ENCODE measurements at places on chromosomes 5 and 9.
A peak's percentile ranks its signal among the peaks of the same experiment; 100 is the strongest.

DNA sequence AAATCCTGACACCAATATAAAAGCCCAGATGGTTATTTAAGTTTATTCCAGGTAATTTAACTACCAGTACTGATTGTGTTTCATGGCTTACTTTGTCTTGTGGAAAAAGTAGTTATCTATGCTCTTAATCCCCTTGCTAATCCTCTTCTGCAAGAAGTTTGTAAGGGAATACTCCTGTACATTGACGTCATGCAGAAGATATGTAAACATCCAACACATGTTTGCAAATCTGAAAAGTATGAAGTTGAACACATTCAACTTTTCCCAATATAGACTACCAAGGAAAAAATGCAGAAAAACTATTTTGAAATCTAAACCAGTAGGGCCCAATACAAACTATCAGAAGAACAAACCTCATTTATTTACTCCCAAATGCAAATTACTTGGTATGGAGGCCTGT, 56.3 kb upstream of the ELL2 start:
- no peak for DNase-seq

GRCh38 chr9:82021198-82021597, 32.6 kb downstream of the SPATA31D1 start:
- DNase-seq, result no peak

DNA sequence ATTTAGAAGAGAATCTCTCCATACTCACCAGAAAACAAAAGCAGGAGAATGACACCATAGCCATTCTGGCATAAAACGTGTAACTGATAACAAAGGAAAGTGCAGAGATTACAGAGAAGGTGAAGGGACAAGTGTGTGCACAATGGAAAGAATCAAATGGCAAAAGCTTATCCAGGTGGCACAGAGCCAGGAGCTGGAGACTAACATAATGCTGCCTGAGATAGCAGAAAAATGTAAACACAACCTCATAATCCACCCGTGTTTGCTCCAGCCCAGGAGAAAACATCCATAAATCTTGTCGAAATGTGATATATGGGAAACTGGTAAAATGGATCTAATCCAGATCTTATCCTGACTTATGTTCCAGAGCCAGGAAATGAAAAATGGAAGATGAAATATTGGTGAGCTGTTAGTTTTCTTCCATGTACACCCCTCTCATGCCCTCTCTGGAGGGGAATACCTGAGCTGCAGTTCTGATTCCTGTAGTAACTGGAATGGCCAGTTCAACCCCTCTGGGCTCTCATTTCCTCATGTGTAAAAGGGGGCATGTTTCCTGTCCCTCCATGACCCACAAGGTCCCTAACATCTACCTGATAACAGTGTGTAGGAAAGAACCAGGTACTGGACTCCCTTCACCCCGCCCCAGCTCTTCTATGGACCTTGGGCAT, 212.3 kb upstream of the DAPK1 start:
- DNase-seq, result no peak

GRCh38 chr9:124675261-124676158, 95.6 kb downstream of the NR6A1 start:
- DNase-seq, result no peak

DNA sequence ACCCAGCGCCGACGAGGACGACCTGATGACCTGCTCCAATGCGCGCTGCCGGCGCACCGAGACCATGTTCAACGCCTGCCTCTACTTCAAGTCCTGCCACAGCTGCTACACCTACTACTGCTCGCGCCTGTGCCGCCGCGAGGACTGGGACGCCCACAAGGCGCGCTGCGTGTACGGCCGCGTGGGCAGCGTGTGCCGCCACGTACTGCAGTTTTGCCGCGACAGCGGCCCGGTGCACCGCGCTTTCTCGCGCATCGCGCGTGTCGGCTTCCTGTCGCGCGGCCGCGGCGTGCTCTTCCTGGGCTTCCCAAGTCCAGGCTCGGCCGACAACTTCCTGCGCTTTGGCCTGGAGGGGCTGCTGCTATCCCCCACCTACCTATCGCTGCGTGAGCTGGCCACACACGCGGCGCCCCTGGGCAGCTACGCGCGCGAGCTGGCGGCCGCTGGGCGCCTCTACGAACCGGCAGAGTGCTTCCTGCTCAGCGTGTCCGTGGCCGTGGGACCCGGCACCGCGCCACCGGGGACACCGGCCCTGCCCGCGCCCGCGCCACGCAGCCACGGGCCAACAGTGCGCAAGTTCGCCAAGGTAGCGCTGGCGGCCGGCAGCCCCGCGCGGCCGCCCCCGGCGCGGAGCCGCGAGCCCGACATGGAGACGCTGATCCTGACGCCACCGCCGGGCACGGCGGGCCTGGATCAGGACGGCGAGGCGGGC, 2.7 kb upstream of the PHPT1 start:
- DNase-seq, result no peak

GRCh38 chr9:79237861-79238260, 333.9 kb upstream of the TLE4 start:
- DNase-seq, result no peak

DNA sequence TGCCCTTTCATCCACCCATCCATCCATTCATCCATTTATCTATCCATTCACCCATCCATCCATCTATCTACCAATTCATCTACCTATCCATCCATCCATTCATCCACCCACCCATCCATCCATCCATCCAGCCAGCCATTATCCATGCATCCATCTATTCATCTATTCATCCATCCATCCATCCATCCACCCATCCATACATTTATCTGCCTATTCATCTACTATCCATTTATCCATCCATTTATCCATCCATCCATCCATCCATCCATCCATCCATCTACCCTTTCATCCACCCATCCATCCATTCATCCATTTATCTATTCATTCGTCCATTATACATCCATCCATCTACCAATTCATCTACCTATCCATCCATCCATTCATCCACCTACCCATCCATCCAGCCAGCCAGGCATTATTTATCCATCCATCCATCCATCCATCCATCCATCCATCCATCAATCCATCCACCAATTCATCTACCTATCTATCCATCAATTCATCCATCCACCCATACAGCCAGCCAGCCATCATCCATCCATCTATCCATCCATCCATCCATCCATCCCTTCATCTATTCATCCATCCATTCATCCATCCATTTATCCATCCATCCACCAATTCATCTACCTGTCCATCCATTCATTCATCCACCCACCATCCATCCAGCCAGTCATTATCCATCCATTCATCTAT, 10.2 kb downstream of the COL27A1 start:
- no peak for DNase-seq

- no peak for DNase-seq
Measured at GRCh38 chr9:130633336-130634190, 30.8 kb upstream of the PRDM12 start.

GRCh38 chr9:121105531-121105930, 30.8 kb downstream of the CNTRL start:
- no peak for DNase-seq

GRCh38 chr9:132001567-132001966, 78.1 kb downstream of the MED27 start:
- no peak for DNase-seq

GRCh38 chr9:8686516-8686915, 886.9 kb upstream of the DMAC1 start:
- DNase-seq, result no peak

DNA sequence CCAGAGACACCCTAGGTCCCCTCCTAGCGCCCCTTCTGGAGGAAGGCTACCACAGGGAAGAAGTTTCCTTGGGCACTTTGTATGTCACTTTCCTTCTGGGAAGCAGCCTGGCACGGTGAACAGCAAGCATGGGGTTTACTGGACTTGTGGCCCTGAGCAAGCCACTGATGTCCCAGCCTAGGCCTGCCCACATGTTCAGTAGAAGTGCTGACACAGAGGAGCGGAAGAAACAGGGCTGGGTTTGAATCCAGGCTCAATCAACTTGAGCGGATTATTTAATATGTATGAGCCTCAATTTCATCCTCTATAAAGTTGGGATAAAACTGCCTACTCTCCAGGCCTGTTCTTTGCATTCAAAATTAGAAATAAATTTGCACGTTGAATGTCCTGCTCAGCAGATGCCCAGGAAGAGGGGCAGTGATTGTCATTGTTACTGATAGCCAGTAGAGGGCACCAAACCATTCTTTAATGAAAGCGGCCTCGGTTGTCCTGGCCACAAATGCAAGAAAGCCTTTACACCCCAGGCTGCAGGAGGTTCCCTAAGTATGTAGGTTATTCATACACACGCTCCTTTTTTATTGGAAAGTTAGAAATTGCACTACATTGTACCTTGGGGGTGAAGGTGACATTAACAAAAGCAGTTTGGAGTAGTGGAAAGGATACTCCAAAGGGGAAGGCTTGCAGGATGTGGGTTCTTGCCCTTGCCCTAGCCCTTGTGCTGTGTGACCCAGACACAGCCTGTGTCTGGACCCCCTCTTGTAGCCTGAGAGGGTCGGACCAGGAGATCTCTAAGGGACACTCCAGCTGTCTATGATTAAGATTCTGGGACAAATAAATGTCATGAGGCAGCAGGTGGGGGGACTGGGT, 13.4 kb upstream of the XPA start:
- peak; percentile 58 for DNase-seq

- DNase-seq, result no peak
Measured at GRCh38 chr9:27194401-27195091, 85.5 kb downstream of the TEK start.

- DNase-seq, result no peak
Measured at GRCh38 chr9:70590315-70590677, 175.8 kb upstream of the KLF9 start.

DNA sequence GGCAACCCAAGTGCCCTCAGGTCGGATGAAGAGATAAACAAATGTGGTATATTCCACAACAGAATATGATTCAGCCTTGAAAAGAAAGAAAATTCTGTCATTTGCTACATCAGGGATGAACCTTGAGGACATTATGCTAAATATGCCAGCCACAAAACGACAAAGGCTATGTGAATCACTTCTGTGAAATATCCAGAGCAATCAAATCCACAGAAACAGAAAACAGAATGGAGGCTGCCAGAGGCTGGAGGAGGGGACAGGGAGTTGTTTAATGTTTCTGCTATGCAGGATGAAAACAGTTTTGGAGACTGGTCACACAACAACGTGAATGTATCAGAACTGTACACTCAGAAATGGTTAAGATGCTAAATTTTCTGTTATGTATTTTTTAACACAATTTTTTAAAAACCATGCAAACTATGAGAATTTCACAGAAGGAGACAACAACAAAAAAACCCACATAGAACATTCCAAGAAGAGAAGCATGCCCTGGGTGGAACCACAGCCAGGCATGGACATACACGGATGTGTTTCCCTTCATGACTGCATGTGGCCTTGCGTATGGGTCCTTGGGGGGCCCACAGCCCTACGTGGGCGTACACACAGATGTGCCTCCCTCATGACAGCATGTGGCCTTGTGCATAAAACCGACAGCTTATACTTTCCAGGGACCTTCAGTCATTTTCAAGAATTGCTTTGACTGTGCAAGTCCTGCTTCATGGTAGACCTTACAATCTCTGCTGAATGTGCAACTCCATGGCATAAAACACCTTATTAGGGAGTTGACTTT, 146.7 kb downstream of the ROR2 start:
- DNase-seq, result no peak

GRCh38 chr9:70156729-70157128, 102.0 kb upstream of the SMC5 start:
- no peak for DNase-seq

DNA sequence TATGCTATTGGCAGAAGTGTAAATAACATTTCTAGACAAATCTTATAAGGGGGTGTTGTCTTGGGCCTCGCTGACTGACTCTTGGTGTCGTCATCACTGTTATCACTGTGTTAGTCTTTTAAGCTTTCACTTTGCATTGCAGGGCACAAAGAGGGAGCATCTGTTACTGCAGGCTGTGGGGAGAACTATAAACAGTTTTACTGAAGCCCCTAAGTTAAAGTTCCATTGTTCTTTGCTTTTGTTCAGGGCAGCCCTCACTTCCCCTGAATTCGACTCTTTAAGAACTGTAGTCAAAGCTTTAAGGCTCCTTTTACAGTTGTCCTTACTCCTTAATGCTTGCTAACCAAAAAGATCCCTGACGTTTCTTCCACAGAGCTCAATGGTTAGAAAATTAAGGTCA, 605.0 kb downstream of the RAB3C start:
- no peak for DNase-seq

- DNase-seq, result no peak
Measured at GRCh38 chr9:129632460-129632859, 6.5 kb downstream of the NTMT1 start.

DNA sequence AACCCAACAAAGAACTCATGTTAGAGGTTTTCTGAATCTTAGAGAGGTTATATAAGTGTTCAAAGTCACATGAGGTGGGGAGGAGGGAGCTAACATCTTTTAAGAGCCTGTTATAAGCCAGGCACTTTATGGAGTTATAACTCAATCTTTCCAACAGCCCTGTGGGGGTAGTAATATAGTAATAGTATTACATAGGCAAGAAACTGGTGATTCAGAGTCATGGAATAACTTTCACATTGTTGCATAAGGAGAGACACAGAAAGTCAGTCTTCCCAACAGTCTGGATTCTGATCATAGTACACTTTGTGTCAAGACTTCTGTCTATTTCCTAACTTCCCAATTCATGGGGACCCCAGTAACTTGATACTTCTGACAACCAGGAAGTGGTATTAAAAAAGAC, 89.2 kb downstream of the ACER2 start:
- DNase-seq, result no peak

DNA sequence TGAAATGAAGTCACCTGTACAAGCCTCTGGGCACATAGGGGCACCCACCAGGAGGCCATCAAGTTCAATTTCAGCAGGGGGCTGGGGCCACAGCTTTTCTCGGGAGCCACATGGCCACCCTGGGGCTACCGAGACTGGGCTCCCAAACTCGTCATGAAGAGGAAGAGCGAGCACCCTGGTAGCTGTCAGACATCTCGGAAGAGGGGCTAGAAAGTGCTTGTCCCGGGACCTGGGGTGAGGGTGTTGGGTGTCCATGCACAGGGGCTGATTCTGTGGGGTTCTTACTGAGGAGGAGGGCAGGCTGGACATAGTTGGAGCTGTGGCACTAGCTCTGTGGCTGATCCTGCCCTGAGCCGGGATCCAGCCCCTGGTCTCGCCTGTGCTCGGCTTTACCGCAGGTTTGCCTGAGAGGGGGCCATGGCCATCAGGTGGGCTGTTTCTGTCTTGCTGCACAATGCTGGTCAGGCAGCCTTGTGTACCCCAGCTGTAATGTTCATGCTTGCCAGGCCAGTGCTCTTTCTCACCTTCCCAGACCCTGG, 70.3 kb downstream of the PHF2 start:
- no peak for DNase-seq

- no peak for DNase-seq
Measured at GRCh38 chr5:7597059-7597642, 201.2 kb downstream of the ADCY2 start.

DNA sequence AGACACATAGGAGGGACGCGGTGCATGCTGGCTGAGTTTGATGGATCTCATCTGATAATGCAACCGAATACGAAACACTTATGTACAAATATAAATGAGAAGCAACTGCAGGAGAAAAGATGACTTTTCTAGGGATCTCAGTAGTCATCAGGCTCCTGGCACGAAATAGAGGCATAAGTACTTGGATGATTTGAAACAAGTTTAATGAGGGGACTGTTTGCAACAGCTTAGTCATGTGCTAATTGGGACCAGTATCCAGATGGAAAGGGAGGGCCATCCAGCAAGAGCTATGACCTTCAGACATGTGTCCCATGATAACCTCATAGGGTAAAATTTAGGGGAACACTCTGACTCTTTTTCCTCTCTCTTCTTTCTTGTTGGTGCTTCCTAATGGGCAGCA, 123.0 kb downstream of the EGFLAM start:
- no peak for DNase-seq

GRCh38 chr5:1351156-1351555, 6.3 kb upstream of the CLPTM1L start:
- no peak for DNase-seq

Measured in hematopoietic multipotent progenitor cell treated with erythropoietin and hydrocortisone succinate and interleukin-3 and kit ligand, for 17 days (in vitro differentiated cells).